ENCODE measurements at places on chromosomes 7 and 10. TPM values are rescaled to one million over a fixed set of nuclear protein-coding genes. Genes with fewer than 3 reads are reported as not detected.
A peak's percentile ranks its signal among the peaks of the same experiment; 100 is the strongest.

- no peaks in the 10 kb centered on the region for H3K27me3 ChIP-seq
- H3K27ac ChIP-seq: peak overlapping the region; percentile 12
- H3K4me1 ChIP-seq: peaks cover 53% of the 10 kb centered on the region
- no peak overlapping the region for H3K4me3 ChIP-seq
- H3K36me3 ChIP-seq: no peaks in the 10 kb centered on the region
Measured at GRCh38 chr10:103838862-103839518, 16.4 kb downstream of the SH3PXD2A start.

DNA sequence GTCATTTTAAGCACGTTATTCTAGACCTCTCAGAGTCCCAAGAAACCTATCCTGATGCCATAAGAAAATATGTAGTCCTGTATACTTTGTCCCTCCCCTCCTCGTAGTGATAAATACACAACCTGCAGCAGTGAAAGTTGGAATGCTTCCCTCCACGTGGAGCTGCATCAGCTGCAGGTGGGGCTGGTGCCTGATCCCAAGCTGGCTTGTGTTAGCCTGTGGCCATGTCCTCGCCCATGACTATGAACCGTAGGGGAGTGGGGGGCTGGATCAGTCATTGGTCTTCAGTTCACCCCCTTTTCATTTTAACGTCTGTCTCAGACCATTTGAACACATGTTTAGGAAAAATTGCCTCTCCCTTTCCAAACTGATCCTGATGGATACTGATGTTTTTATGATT, 171.4 kb upstream of the HABP2 start:
- no peak overlapping the region for H3K27ac ChIP-seq
- no peak overlapping the region for H3K4me3 ChIP-seq
- no peaks in the 10 kb centered on the region for H3K36me3 ChIP-seq

GRCh38 chr10:29811751-29812427, 177.1 kb upstream of the SVIL start:
- DNase-seq: no peak
- no peaks in the 10 kb centered on the region for H3K27me3 ChIP-seq
- H3K4me3 ChIP-seq: no peak overlapping the region
- H3K27ac ChIP-seq: no peak overlapping the region
- H3K36me3 ChIP-seq: no peaks in the 10 kb centered on the region

DNA sequence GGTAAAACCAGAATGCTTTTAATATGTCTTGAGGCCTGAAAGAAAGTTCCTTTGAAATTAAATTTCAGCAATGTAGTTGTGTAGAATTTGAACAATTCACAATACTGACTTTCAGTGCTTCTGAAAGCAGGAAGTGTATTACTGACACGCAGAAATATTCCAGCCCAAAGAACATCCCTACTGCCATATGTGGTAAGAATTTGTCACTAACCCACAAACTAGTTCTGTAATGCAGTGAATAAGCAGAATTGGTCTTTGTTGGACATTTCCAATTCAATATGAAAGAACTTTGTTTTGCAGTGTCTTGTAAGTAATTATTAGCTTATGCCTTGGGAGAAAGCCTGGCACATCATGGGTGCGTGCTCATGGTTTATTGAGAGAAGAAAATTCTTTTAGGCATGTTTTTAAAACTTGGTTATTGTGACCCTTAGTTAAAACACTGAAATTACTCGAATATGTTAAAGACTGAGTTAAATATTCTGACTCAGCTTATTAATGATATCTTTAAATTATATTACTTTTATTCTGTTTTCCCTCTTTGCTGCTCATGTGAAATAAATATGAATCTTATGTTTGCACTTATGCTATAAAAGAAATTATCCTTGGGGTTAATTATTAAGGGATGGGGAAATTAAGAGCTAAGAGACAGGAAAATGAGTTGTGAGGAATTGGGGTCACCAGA, 33.4 kb downstream of the PTPN12 start:
- no peak overlapping the region for H3K4me3 ChIP-seq
- no peak for DNase-seq
- no peaks in the 10 kb centered on the region for H3K36me3 ChIP-seq
- H3K27me3 ChIP-seq: no peaks in the 10 kb centered on the region
- peak overlapping the region; percentile 24 for H3K27ac ChIP-seq

Gene CRHR2
- not detected for total RNA-seq

DNA sequence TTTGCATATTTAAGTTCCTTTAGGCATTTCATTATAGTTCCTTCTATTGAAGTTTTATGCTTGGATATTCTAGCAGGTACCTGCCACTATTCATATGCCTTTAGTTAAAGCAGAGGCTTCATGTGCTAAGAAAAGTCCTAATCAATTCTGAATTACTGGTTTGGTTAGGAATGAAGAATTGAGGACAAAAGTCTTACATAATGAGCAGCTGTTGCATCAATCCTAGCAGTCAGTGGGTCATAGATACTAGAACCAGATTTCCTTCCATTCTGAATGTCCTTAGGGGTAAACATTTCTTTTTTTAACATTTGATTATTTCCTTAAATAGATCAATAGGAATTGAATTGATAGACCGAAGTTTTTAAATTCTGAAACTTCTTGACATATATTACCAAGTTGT, 59.2 kb downstream of the CDK13 start:
- H3K4me3 ChIP-seq: no peak overlapping the region
- no peaks in the 10 kb centered on the region for H3K4me1 ChIP-seq
- no peak for DNase-seq
- no peak overlapping the region for H3K27ac ChIP-seq
- H3K36me3 ChIP-seq: peaks cover 23% of the 10 kb centered on the region

- H3K4me3 ChIP-seq: no peak overlapping the region
- H3K4me1 ChIP-seq: no peaks in the 10 kb centered on the region
- H3K27me3 ChIP-seq: no peaks in the 10 kb centered on the region
- H3K36me3 ChIP-seq: peaks cover 83% of the 10 kb centered on the region
- no peak overlapping the region for H3K27ac ChIP-seq
Measured at GRCh38 chr10:24531439-24531838, 192.2 kb downstream of the ARHGAP21 start.

Gene FUOM
- 44.1 TPM for total RNA-seq

DNA sequence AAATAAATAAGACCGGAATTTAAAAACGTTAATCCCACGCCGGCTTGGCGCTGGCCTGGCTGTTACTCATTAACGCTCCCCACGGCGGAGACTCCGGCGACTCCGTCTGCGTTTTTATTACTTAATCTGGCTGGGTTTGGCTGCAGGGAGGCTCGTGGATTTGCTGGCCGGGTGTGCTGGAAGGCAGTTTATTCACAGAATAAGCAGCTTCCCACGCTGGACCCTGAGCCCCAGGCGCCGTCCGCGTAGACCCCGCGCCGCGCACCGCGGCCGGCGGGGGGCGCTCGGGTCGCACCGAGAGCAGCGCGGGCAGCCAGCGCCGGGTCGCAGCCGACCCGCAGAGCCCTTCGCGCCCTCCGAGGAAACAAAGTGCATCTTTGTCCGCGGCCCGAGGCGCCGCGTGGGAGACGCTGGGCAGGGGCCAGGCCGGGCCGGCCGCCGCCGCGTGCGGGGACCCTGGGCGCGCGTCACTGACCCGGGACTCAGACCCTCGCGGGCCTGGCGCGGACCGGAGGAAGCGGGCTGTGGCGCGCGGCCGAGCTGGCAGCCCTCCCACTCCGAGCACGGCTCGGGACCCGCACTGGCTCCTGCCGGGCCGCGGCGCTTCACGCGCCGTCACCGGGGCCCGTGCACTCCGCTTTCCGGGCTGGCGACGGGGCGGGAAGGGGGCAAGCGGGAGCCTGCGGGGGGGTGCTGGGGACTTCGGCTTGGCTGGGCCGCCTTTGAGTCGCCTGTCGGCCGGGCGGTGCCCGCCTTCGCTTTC, 587 bp upstream of the GRK5 start:
- peak; percentile 52 for DNase-seq
- peak overlapping the region; percentile 97 for H3K27ac ChIP-seq
- H3K4me1 ChIP-seq: peaks cover 41% of the 10 kb centered on the region
- H3K27me3 ChIP-seq: no peaks in the 10 kb centered on the region
- H3K36me3 ChIP-seq: no peaks in the 10 kb centered on the region
- peak overlapping the region; percentile 94 for H3K4me3 ChIP-seq

Gene PSMA2
- total RNA-seq: 43.7 TPM

Gene BICC1
- total RNA-seq: 28.8 TPM

Gene TMEM236
- total RNA-seq: 1.2 TPM

Gene CLDN4
- total RNA-seq: 2.0 TPM

Gene RELN
- total RNA-seq: 89.2 TPM

DNA sequence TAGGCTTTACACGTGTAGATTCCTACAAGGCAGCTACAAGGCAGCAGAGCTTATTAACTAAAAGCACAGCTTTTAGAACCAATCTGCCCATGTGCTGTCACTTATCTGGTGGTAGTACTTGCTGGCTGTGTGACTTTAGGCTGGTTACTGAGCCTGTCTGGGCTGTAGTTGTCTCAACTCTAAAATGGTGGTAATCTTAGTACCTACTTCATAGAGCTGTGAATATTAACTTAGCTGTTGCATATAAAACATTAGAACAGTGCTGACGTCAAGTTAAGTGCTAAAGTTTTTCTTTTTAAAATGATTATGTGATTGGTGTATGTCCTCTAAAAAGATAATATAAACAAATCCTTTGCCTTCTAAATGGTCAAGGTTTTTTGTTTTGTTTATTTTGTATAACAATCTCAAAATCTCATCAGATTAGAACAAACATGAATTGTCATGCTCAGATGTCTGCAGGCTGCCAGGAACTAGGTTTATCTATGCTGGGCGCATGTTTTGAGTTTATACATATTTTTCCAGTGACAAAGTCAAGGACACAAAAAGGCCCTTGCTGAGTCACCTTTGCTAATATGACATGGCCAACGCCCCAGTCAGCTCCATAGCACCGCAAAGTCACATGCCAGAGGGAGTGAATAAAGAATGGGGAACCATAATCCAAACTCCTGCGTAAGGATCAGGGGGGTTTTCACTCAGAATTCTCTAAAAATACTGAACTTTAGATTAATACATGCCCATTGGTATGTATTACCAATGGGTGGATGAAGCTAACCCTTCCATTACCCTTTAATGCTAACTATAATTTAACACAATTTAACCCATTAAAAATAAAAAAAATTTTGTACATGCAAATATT, 39.8 kb upstream of the ARL4A start:
- no peaks in the 10 kb centered on the region for H3K36me3 ChIP-seq
- no peaks in the 10 kb centered on the region for H3K27me3 ChIP-seq
- H3K4me3 ChIP-seq: no peak overlapping the region
- no peak overlapping the region for H3K27ac ChIP-seq

- H3K4me1 ChIP-seq: no peaks in the 10 kb centered on the region
- DNase-seq: no peak
- no peak overlapping the region for H3K27ac ChIP-seq
Measured at GRCh38 chr10:43376828-43377423, 5.5 kb downstream of the FXYD4 start.

GRCh38 chr7:143902332-143902899, 440 bp upstream of the TCAF1 start:
- H3K4me3 ChIP-seq: peak overlapping the region; percentile 77
- H3K36me3 ChIP-seq: no peaks in the 10 kb centered on the region
- no peaks in the 10 kb centered on the region for H3K27me3 ChIP-seq
- H3K4me1 ChIP-seq: peaks cover 34% of the 10 kb centered on the region
- DNase-seq: no peak

GRCh38 chr10:30704026-30704600, 74.6 kb upstream of the LYZL2 start:
- no peak overlapping the region for H3K27ac ChIP-seq
- H3K27me3 ChIP-seq: no peaks in the 10 kb centered on the region
- H3K4me1 ChIP-seq: no peaks in the 10 kb centered on the region
- no peaks in the 10 kb centered on the region for H3K36me3 ChIP-seq
- H3K4me3 ChIP-seq: no peak overlapping the region

- DNase-seq: no peak
- no peak overlapping the region for H3K4me3 ChIP-seq
- no peak overlapping the region for H3K27ac ChIP-seq
- no peaks in the 10 kb centered on the region for H3K27me3 ChIP-seq
- no peaks in the 10 kb centered on the region for H3K36me3 ChIP-seq
Measured at GRCh38 chr7:142616842-142617241, 132.4 kb upstream of the PRSS1 start.

GRCh38 chr7:50721661-50722259, 60.9 kb downstream of the GRB10 start:
- no peak overlapping the region for H3K27ac ChIP-seq
- H3K27me3 ChIP-seq: no peaks in the 10 kb centered on the region
- no peaks in the 10 kb centered on the region for H3K4me1 ChIP-seq
- H3K36me3 ChIP-seq: peaks cover 7% of the 10 kb centered on the region

- DNase-seq: no peak
- H3K4me3 ChIP-seq: no peak overlapping the region
- H3K36me3 ChIP-seq: no peaks in the 10 kb centered on the region
- no peaks in the 10 kb centered on the region for H3K4me1 ChIP-seq
- no peaks in the 10 kb centered on the region for H3K27me3 ChIP-seq
- no peak overlapping the region for H3K27ac ChIP-seq
Measured at GRCh38 chr10:108989976-108990375, 933.3 kb downstream of the XPNPEP1 start.

GRCh38 chr7:153682628-153683027, 369.6 kb upstream of the DPP6 start:
- H3K4me1 ChIP-seq: no peaks in the 10 kb centered on the region
- DNase-seq: no peak
- no peak overlapping the region for H3K27ac ChIP-seq
- no peak overlapping the region for H3K4me3 ChIP-seq

Gene SEMA4G
- 9.2 TPM for total RNA-seq

DNA sequence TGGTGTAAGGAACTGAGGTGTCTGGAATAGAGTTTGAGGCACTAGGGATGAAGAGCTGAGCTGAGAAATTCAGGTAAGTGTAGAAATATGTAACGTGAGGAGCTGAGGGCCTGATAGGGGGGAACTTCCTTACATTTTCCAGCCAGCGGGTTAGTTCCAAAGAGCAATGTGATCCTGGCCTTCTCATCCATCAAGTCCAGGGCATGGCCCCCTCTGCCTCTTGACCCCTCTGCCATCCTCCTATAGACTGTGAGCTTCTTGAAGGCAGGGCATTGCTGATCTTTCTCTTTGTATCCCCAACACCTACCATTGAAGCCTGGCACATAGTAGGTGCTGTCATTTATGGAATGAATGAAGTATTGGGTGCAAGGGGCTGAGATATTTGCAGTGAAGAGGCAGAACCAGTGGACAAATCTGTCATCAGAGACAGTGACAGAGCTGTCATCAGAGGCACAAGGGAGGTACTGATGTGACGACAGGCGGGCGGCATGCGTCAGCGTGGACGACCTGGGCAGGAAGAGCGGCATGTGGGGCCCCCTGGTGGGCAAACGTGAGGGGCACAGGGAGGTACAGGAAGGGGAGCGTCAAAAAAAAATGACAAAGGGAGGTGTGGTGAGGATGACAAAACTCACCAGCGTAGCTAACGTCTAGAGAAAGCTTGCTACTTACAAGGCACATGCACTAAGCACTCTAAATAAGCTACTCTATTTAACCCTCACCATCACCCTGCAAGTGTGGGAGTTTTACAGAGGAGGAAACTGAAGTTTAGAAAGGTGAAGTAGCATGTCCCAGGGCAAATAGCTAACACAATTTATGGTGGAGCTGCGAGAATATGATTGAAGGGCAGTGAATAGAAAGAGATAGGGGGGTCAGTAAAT, 5.2 kb upstream of the CAMK2G start:
- DNase-seq: peak; percentile 79
- no peak overlapping the region for H3K4me3 ChIP-seq
- no peak overlapping the region for H3K27ac ChIP-seq
- H3K27me3 ChIP-seq: no peaks in the 10 kb centered on the region
- no peaks in the 10 kb centered on the region for H3K36me3 ChIP-seq
- no peaks in the 10 kb centered on the region for H3K4me1 ChIP-seq

Data from tibial nerve (tissue), 4 donors.